Foreskin keratinocyte (primary cell): ENCODE measurements at places on chromosomes 5 and 9.
A peak's percentile ranks its signal among the peaks of the same experiment; 100 is the strongest.

DNA sequence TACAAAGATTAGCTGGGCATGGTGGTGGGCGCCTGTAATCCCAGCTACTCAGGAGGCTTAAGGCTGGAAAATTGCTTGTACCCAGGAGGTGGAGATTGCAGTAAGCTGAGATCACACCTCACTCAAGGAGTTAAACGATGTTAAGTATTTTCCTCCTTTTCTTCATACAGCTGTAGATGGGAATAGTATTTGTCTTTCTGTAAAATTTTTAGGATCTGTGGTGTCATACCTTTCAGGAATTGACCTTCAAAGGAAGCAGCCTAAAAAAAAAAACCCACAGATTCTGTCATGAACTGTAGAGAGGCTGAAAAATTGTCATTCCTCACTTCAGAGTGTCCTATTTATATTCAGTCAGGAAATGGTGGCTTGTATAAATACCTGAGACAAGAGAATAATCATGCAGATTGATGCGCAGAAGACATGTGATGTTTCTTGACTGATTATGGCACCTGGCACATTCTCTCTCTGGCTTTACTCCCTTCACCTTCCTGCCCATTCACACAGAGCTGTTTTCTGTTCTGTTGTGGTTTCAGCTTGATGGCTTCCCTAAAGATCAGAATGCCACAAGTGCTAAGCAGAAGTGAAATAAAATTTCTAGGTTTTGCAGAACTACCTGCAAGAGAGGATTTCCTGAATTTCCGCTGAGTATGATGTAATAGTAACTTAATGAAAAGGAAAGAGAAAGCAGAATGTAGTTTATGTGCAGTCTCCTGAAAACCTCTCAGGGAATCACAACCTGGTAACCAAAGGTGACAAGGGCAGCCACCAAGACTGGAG is 3.8 kb downstream of the IFNA1 start:
- DNase-seq: no peak

DNA sequence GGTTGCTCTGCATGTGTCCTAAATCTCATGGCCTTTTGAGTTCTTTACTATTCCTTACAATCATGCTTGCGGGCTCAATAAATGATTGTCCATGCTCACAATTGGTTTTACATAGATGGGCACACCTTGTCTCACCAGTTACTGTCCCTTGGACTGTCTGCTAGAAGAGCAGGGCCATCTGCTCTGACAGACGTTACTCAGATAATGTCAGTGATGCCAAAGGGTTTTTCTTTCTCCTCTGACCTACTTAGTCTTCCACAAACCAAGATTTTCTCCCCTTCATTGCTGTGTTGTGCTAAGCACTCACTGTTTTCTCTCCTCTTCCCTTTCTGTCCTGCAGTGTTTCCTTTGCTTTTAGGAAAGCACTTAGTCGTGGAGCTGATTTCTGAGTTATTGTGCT is 562.3 kb downstream of the KIF4B start:
- no peak for DNase-seq

DNA sequence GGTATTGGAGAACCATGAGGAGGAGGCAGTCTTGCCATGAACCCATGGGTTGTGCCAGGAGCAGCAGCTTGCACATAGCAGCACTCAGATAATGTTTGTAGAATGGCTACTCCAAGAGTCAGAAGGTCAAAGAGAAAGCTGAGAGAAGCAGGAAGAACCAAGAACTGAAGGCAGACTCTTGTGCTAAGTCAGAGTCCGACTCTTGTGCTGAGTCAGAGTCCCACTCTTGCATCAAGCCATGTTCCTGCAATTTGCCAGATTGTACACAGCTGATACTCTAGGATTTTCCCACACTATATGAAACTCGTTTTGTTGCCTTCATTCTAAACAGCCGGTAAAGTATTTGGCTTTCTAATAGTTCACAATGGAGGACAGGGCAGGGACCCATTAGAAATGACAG is 26.2 kb upstream of the HSPA9 start:
- peak; percentile 40 for DNase-seq

- peak; percentile 96 for DNase-seq
Observed at GRCh38 chr9:86741311-86742208, 205.7 kb downstream of the GAS1 start.

- DNase-seq: no peak
Observed at GRCh38 chr9:114303571-114303970, 19.3 kb upstream of the ORM1 start.

GRCh38 chr9:73597771-73598170 is 446.1 kb downstream of the ANXA1 start:
- no peak for DNase-seq

GRCh38 chr9:138075961-138076649 is 198.5 kb downstream of the CACNA1B start:
- no peak for DNase-seq

- DNase-seq: no peak
Observed at GRCh38 chr5:132407970-132408369, 38.5 kb downstream of the SLC22A5 start.

- DNase-seq: no peak
Observed at GRCh38 chr9:124014956-124015660, 3.5 kb downstream of the LHX2 start.

- DNase-seq: peak; percentile 32
Observed at GRCh38 chr5:34555699-34556508, 100.2 kb upstream of the RAI14 start.
